Vagina (tissue), 2 donors: ENCODE measurements at places on chromosomes 5 and 9. TPM values are rescaled to one million over a fixed set of nuclear protein-coding genes. Genes with fewer than 3 reads are reported as not detected.

DNA sequence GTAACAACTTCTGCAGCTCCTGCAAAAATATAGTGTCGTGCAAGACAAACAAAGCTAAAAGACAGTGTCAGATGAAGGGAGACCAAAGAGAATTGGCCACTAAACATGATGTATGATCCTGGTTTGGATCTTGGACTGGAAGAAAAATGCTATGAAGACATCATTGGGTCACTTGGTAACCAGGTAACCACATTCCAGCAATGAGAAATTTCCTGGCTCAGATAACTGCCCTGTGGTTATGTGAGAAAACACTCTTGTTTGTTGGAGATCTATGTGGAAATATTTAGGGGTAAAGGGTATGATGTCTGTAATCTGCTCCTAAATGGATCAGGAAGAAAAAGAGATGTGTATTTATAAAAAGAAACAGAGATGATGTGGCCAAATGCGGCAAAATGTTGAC, 45.5 kb upstream of the ANKRD33B start:
- DNase-seq, result no peak

DNA sequence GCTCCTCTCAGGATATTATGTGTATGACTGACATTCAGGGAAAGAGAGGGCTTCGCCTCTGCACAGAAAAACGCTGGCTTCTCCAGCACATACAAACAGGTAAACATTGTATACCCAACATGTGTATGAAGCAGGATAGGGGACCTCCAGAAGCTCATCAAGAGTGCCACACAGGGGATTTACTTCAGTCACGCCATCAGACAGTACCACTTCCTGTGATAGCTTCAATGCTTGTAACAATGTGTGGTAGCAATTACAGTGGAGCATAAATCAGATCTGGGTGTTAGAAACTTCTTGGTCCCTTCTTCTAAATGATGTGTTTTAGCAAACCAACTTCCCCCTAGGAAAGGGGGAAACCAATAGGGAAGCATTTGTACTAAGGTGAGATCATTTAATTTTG, 160.8 kb downstream of the TSSK1B start:
- DNase-seq, result no peak

GRCh38 chr9:26756881-26757280, 135.7 kb downstream of the CAAP1 start:
- no peak for DNase-seq

- DNase-seq, result no peak
Measured at GRCh38 chr5:173689737-173690360, 73.4 kb upstream of the BOD1 start.

GRCh38 chr5:173963182-173963838, 25.7 kb upstream of the C5orf47 start:
- no peak for DNase-seq

- no peak for DNase-seq
Measured at GRCh38 chr5:59036274-59036961, 453.5 kb downstream of the RAB3C start.

- no peak for DNase-seq
Measured at GRCh38 chr5:169629847-169630548, 7.1 kb upstream of the DOCK2 start.

- DNase-seq, result no peak
Measured at GRCh38 chr5:7616897-7617296, 221.0 kb downstream of the ADCY2 start.

DNA sequence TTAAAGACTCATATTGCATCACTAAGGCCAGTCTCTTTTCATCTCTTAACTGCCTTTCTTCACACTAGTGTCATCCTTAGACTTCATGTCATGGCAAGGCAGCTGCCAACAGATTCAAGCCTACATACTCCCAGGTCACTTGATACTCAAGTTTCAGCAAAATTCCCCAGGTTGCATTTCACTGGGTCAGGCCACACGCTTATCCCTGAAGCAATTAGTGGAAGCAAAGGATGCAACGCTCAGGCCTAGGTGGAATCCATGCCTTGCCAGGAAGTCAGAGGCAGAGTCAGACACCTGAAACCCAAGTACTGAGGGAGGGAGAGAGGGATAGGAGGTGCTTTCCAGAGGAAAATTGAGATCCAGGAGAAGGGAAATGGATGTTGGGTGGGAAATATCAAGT, 28.9 kb downstream of the YIPF5 start:
- no peak for DNase-seq

DNA sequence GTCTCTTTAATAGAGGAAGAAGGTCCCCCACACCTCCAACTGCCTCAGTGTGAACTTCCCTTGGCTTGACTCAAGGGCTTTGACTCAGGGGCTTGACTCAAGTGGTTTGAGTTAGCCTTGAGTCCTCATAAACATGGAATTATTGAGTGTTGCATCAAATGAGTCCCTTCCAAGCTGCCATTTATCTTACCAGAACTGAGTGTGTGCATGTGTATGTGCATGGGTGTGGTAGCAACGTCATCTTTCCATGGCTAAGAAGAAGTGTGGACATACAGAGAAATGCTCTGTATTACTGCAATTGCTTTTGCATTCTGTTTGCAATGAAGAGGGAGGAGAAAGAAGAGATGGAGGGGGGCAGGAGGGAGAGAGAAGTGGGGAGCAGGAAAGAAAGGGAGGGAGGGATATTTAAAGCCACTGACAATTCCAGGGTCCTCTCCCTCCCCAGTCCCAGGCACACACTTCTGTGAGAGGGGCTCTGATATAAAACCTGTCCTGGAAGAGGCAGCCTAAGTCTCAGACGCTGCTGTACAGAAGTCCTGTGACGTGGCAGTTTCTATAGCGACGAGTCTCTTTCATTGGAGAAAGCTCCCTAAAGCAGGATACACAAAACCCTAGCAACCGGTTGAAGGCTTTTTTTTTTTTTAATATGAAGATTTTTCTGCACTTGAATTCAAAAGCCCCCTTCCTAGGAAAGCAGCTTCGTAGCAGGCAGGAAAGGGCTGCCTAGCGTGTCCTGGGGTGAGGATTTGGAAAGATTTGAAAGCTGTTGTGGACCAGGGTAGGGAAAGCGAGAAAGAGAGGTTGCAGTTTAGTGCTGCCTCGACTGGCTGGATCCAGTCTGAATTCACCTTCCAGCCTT, 93.3 kb upstream of the MAP1B start:
- no peak for DNase-seq

DNA sequence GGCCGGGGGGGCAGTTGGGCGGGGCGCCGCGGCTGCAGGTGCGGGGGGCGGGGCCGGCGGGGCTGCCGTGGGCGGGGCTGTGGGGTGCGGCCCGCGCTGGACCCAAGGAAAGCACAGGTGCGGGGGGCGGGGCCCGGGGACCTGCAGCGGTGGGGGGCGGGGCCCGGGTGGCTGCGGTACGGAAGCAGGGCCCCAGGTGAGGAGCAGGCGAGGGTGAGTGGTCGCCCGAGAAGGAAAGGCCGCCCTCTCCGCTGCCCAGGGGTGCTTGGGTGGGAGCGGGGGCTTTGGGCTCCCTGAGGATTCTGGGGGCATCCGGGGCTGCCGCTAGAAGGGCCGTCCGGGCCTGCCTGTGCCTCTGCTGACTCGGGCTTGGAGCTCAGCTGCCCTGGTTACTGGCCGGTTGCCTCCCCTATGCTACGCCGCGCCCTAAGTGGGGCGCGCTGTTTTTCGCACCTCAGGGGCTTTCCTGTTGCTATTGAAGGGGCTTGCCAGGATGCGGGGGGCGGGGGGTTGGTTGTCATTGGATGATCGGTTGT, 767 bp downstream of the RALGPS1 start:
- DNase-seq, result no peak

Gene FAM81B
- total RNA-seq, result not detected
